ENCODE measurements at places on chromosomes 12 and 14.

- DNase-seq = no peak
Measured at GRCh38 chr12:104507672-104508071, 50.9 kb downstream of the CHST11 start.

- DNase-seq = no peak
Measured at GRCh38 chr12:125330645-125331341, 265.6 kb downstream of the AACS start.

DNA sequence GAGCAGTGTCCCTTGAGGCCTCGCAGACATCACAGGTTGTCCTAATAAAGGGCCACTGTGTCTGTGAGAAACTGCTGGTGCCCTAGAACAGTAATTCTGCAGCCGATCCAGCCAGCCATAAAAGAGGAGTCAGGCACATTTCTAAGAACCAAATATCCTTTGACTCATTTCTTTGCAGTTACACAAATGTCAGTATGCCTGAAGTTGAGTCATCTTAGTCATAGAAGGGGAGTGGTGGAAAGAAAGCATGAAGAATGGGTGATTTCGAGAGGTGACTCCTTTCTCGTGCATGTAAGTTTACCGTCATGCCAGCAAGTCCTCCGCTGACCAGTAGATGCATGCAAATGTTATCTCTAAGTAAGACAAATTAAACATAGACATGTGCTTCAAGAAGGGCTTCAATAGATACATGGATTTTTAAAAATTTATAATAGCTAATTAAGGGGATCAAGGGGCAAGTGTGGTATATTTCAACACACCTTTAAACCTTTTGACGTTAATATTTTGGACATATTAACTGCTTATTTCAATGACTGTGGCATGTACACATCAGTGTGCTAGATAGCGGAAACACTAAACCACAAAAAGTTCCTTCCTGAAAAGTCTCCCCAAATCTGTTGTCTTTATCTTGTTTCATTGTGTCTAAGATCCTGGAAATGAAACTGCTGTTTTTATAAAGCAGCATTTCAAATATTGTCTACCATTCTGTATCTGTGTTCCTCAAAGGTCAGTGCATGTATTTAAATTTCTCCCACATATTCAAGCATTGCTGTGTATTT is 497.4 kb downstream of the NPAS3 start:
- no peak for DNase-seq

DNA sequence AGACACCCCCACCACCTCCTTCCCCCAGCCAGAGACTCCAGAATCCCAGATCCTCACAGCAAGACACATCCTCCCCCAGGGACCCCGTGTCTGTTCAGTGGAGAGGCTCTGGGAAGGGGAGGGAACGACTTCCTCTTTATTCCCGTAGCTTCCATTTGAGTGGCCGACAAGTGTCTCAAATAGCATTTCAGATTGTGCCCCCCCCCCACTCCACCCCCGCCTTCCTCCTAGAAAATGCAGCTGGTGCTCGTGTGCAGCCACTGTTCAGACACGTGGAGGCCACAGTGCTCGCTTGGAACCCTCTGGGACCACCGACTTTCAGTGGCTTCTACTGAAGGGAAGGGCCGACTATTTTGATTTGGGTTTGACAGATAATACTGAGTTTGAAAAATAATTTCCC is 14.3 kb downstream of the PPP2R5C start:
- DNase-seq = no peak

DNA sequence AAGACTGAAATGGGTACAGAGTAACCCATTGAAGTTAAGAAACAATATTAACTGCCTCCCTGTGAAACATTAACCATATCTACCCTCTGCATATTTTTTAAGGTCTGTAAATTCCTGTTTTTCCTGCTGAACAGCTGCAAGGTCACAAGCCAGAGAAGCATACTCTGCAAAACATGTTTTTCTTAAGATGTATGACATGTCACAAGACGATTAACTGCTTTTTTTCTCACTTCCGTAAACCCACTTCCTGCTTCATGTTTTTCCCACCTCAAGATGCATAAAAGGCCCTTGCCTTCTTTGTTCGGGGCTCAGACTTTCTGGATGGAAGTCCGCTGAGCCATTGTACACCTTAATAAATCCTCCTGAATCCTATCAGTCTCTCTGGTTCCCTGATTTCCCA is 504.7 kb upstream of the MIS18BP1 start:
- no peak for DNase-seq

- DNase-seq = no peak
Measured at GRCh38 chr12:123928274-123928865, 44.3 kb downstream of the CCDC92 start.

DNA sequence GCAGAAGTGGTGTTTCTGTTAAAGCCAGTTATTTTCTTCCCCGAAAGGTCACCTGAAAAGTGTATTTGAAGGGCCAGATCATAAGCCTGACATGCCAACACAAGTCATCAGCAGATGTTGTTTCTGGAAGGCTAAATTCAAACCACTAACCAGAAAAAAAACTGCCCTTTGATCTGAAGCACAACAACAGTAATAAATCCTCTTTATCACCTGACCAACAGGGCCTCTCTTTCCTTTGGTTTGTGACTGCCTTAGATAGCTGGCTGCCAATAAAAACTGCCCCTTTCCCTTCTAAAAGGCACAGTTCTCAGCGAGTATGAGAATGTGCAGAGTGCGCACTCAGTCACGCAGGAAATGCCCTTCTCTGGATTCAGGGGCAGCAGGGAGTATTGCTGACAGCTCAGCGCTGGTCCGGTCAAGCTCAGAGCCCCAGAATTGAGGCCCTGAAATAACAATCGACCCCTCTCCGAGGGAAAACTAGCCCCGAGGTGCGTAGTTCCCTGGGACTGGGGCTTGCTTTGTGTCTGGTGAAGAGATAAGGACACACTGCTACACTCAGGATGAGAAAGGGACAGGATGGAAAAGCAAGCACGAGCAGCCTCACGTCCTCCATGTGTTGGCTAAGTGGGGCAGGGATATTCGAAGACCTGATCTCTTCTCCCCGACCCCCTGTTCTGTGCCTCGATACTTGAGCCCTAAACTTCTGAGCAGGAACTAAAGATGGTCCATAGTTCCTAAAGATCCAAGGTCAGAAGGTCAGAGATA is 184.2 kb upstream of the GZMB start:
- DNase-seq = no peak
